Activated naive CD4-positive, alpha-beta T cell treated with anti-CD3 and anti-CD28 coated beads, Interleukin-2, amount 10 ng/mL, durations not matched to agents 7 days and 5 days (primary cell): ENCODE measurements at places on chromosomes 7 and 10.
A peak's percentile ranks its signal among the peaks of the same experiment; 100 is the strongest.

DNA sequence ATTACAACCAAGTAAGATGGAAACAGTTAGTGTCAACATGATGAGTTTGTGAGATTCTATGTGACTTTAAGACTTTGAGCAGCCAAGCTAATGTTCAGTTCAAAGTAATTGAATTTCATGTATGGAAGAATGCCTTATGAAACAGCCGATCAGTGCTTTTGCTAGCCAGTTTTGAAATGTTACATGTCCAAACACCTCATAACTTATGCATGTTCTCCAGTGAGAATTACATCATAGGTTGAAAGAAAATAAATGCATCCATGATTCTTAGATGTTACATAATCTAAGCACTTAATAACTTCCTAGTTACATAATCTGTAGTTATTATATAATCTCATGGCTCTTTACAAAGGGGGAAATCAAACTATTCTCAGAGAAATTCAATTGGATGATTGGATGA lies 211.3 kb downstream of the BICC1 start:
- no peak for DNase-seq

DNA sequence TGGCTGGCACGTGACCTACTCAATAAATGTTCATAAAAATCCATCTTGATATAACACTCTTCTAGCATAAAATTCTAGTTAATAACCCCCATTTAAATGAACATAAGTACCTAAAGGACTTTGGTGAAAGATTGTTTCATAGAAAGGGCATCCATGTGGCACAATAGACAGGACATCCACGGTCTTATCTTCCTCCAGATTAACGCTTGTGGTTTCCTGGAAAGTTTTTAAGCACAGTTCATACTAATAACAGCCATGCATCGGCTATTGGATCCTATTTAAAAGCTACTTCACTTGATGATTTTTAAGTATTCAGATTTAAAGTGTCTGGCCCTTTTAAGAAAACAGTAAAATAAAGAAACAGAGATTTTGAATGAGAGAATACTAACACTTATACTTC lies 288.3 kb downstream of the AHR start:
- DNase-seq, result no peak

DNA sequence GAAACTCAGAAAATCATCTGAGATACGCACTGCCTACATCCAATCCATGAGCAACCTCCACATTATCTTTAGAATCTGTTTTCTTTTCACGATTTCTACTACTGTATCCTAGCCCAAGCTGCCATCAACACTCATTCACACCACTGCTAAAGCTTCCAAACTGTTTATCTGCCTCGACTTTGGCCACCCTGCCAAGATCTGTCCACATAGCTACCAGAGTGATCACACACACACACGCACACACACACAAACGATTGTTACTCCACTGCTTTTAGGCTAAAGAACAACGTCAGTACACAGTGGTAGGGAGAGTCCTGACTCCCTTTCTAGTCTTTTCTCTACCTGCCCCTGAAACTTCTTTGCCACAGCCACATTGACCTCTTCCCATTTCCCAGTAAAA lies 142.0 kb downstream of the CCDC71L start:
- DNase-seq, result no peak

GRCh38 chr7:119397156-119397555 lies 875.8 kb upstream of the KCND2 start:
- no peak for DNase-seq

- no peak for DNase-seq
These were observed 99.9 kb upstream of the LRRC4 start for GRCh38 chr7:128131115-128131514.

DNA sequence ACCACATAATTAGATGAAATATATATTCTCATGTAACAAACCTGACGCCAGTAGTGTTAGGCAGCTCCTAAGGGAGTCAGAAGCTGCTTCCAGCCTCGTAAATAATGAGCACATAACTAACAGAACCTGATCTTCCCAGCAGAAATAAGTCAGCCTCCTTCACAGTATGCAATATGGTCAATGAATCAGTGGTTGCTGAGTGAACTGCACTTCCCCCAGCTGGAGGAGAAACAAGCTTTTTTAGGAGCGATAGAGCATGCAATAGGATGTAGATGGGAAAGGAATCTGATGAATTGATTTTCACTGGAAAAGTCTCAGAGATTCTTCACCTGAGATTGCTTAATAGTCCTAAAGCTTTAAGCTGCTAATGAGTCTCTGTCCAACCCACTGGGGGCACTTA lies 337.2 kb upstream of the LRGUK start:
- DNase-seq, result no peak

DNA sequence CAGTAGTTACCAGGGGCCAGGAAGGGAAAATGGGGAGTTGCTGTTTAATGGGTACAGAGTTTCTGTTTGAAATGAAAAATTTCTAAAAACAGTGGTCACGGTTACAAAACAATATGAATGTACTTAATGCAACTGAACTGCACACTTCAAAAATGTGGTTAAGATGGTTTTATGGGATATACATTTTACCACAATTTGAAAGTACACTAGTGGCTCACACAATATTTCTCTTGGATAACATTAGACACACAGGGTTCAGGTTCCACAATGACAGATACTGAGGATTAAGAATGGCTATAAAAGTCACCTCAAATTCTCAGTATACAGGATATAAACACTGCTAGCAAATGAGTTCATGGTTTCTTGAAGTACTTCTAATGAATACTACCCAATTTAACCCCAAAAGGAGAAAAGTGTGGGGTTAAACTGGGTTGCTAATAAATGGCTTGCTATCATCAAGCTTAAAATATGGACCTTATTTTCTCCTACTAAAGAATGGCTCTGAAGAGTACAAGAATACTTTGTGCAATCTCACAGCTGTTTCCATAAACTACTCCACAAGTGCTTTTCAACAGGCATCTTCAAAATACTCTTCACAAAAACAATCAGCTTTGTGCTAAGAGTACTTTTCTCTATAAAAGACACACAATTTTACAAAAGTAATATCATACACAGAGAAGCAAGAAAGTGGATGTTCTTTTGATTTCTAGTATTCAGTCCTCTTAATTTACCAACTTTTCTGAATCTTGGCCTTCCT lies 92.9 kb downstream of the SRPK2 start:
- DNase-seq, result no peak

GRCh38 chr10:113991091-113991860 lies 52.4 kb upstream of the ADRB1 start:
- no peak for DNase-seq

- no peak for DNase-seq
These were observed 48.5 kb downstream of the LRRC18 start for GRCh38 chr10:48890888-48891850.

DNA sequence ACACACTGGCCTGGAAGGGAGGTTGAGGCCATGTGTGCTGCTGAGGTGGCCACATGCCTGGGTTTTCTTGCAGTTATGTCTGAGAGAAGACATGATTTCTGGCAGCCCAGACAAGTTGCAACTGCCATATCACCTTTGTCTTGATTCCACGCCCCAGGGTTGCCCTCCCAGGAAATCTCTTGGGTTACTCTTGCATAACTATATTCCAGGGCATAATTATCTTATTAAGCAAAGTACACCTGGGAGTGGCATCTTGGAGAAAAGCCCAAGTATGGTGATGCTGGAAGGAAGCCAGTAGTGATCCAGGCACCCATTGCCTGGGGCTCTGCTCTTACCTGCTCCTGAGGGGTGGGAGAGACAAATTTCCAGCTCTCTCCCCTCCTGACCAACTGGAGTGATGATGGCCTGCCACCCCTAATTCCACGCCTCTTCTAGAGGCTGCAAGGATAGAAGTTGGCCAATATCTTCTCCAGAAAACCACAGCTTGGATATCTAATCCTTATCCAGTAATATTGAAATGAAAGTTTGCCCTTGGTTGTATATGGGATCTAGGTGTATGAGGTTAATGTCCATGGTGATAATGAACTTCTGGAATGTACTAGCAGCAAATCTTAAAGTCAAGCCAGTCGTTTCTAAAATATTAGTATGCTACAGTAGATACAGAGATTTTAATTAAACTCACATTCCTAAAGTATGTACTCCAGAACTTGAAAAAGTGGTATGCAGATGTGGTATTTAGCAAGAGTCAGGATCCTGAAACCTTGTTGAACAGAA lies 5.0 kb downstream of the AKR1B10 start:
- DNase-seq, result no peak

DNA sequence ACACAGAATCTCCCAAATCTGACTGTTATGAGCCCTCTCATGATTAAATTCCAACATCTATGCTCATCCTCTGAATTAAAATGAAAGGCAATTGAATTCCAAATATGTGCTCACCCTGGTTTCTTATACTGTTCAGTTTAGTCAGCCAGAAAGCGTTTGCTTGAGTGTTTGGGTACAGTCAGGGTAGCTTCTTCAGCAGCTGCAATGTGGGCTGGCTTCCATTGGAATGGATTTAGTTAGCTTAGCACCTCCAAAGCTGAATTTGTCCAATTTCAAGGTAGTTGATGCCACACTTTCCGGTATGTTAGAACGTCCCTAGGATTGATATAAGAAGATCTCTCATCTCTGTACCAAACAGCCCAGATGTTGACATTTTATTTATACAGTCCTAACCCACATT lies 9.3 kb downstream of the KLHL7 start:
- DNase-seq, result no peak

DNA sequence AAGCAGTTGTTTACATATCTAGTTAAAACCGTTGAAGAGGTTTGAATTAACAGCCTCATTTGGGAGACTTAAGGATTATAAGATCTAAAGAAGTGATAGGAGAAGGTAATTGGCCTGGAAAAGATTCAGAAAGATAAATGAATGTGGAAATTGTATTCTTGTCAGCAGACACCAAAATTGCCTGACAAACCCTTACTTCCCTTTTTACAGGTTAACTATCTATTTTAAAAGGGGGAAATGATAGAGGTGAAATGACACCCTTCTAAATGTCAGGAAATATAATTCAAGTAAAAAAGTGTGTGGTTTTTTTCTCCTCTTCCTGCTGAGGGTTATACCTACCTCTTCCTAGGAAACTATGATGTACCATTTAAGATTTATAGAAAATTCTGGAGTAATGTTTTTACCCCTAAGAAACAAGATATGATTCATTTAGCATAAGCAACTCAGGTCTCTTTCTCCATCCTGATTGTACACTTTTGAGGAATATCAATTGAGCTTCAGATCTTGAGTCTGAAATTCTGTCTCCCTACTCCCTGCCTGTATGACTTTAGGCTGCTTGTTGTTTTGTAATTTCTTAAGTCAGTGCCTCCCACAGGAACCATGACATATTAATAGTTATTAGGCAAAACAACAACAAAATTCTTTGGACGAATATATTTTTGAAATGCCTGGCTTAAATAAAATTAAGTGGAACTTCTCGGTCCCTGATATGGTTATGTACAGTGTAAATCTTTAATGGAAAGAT lies 250.4 kb downstream of the RNLS start:
- no peak for DNase-seq

GRCh38 chr7:2738766-2739549 lies 51.0 kb downstream of the AMZ1 start:
- DNase-seq, result no peak

DNA sequence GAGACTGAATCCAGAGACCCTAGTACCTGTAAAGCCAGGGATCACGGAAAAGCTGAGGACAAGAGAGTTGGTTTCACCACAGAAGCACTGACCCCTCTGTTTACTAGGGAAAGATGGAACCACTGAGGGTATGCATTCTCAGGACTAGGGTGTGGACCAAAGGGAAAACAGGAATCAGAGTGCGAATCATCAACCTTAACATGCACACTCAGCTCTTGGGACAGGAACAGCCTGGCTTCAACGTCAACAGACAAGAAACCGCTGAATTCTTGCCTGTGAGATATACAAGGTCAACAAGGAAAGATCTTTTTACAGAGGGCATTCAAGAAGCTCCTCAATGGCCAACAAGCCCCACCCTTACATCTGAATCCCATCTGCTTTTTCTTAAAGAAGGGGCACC lies 14.9 kb downstream of the TNRC18 start:
- no peak for DNase-seq

DNA sequence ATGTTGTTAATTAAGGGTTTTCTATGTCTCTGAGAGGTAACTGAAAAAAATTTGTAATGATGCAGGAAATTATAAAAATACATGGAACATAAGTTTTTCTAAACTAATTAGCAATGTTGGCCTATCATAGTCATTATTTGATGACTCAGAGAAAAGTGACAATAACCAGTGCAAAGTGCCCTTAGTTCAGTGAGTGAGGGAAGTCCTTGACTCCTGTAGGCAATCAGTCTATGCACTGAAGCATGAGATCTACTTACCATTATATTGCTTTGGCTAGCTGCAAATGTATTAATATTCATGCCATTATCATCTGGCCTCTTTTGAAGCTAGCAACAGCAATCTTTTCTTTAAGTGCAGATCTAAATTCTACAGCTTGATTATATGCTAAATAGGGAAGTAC lies 40.6 kb downstream of the CCDC172 start:
- DNase-seq, result no peak

DNA sequence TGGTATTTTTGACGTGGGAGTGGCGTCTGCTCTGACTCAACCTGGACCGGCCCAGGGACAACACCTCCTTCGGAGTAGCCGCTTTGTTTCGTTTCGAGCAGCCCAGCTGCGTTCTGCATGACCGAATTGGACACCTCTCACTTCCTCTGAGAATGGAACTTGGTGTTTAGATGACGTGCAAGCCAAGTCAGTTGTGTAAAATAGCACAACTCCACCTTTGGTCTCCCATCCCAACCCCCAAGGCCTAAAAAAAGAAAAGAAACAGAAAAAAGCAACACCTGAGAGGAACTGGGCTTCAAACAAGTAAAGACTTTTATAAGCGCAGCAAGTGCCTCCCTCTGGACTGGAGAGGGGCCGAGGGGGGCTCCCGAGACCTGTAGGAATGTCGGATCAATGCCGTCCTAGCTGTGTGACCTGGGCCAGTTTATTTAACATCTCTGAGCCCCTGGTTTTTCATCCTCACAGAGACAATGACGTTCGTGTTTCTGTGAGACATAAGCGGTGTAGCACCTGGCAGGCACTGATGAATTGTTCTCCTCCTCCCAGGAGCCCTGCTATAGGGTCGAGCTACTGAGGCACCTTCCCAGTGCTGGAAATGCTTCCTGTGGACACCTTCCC lies 52.0 kb upstream of the SMNDC1 start:
- DNase-seq, result peak; percentile 77

DNA sequence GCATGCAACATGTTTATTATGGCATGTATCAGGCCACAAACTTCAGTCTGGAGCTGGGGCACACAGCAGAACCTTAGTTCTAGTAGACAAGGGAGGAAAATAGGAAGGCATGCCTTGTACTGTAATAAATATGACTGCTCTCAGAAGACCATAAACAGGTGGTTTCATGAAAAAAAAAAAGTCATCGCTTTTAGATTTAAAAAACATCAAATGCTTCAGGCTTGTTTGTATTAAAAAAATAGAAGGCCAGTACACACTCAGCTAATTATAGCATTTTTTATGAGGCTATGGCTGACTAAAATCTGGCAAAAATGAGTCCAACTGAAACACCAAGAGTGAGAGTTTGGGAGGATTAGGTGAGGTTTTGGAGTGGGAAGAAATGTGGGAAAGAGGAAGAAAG lies 204.1 kb downstream of the JAZF1 start:
- DNase-seq, result no peak

GRCh38 chr10:85857305-85857704 lies 509.3 kb downstream of the GRID1 start:
- DNase-seq, result no peak

DNA sequence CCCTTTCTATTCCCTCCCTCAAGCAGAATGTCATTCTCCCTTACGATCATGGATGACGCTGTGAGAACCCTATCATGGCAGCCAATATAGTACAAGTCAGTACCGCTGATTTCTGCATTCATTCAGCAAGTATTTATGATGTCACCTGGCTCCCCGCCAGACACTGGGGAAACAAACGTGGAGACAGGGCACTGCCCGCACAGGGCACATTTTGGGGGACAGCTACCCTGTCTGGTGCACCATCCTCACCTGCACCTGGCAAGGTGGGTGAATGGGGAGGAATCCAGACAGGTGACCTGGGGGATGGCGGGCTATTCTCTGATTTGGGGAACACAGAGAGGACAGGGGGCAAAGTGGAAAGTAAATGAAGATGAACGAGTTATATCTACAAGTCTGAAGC lies 28.4 kb downstream of the MKI67 start:
- no peak for DNase-seq
